CD14-positive monocyte (primary cell): ENCODE measurements at places on chromosomes 4 and X. TPM values are rescaled to one million over a fixed set of nuclear protein-coding genes. Genes with fewer than 3 reads are reported as not detected.

AGTR2 gene
- not detected for polyA plus RNA-seq

- no peak for DNase-seq
These were observed 15.8 kb downstream of the APLN start for GRCh38 chrX:129638917-129639316.

DNA sequence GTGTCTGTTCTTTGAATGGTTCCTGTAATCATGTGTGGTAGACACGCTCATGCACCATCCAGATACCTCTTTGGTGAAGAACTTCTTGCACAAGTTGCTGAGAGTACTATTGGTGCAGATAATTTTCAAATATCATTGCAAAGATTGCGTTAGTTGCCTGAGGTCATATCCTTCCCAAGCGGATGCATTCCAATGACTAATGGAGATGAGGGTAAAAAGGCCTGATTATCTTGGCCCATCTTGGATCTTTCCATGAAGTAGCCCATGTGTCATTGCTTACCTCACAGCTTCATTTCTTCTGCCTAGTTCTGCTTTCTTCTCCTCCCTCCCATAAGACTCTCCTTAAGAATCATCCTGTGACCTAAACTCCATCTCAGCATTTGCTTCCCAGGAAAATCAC, 384.9 kb upstream of the CNKSR2 start:
- no peak for DNase-seq

GRCh38 chrX:16957751-16958150, 11.3 kb downstream of the REPS2 start:
- DNase-seq: no peak

GRCh38 chr4:147830987-147831386, 99.1 kb downstream of the ARHGAP10 start:
- DNase-seq: no peak

DNA sequence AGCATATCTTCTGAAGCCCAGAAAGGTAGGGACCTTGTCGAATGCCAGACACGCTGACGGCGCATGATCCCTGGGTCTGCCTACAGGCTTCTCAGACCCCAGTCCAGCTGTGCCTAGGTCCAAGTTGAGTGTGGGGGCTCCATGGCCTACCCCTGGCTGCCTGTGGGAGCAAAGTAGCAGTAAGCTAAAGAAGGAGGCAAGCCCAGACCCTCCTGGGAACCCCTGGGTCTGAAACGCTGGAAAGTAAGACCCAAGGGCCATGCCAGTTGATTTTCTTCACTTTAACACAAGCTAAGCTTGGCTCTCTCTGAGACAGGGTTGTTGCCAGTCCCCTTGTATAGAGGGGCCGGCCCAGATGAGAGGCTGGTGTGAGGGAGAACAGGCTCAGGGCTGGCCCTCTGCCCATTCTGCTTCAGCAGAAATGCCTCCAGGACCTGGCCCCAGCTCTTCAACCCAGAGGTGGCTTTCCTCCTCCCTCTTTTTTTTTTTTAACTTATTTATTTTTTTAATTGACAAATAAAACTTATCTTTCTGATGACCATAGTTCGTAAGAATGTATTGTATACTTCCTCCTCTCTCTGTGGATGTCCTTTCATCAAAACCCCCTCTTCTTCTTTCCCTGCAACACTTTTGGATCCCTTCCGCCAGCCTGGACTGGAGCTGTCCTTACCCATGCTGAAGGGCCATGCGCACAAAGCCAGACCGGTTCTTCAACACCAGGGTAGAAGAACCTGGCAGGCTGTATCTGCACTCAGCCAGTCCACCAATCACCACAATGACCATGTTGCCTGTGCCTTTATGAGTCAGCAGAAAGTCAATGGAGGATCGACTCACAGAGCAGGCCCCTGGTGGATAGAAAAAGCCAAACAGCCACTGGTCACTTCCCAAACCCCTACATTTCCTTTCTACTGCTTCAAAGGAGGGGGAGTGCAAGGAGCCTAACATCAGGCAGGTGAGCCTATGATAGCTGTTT, 7.1 kb downstream of the AWAT2 start:
- DNase-seq: no peak

- peak; percentile 6 for DNase-seq
These were observed 797 bp downstream of the TXLNG start for GRCh38 chrX:16786791-16787735.

DNA sequence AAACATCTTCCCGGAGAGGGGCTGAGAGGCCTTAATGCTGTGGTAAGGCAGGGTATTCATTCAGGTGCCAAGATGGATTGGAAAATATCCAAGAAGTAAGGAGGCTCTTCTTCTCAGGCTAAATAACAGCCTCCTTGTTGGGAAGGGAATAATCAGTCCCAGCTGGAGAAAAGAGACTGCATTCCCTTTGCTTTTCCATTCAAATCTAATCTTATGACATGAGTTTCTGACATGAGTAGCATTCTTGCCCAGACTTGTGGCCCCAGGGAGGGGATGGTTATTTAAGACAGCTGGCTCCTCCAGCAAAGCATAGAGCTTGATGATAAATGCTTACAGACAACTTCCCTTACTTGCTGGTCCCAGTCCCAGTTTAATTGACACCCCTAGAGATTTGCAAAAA, 98.3 kb downstream of the DCLK2 start:
- DNase-seq: no peak

GRCh38 chr4:118352843-118353533, at the start of gene PRSS12:
Gene PRSS12, minus strand, starts transcription at chr4:118353003. Its CDS starts 283 bp downstream, at chr4:118352720.
- peak; percentile 44 for DNase-seq

DNA sequence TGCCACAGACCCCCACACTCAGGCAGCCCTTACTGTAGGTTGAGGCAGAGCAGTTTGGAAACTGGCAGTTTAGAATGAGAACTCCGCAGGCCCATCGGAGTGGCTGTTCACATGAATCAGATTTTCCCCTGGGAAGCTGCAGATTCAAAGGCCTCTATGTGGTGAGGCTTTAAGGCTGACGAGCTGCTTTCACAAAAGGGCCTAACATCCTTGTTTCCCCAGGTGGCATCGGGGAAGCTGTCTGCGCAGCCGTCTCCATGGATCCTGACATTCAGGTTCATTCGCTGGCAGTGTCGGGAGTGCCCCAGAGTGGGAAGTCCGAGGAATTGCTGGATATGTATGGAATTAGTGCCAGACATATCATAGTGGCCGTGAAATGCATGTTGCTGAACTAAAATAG, 33.7 kb downstream of the TKTL1 start:
- DNase-seq: no peak

DNA sequence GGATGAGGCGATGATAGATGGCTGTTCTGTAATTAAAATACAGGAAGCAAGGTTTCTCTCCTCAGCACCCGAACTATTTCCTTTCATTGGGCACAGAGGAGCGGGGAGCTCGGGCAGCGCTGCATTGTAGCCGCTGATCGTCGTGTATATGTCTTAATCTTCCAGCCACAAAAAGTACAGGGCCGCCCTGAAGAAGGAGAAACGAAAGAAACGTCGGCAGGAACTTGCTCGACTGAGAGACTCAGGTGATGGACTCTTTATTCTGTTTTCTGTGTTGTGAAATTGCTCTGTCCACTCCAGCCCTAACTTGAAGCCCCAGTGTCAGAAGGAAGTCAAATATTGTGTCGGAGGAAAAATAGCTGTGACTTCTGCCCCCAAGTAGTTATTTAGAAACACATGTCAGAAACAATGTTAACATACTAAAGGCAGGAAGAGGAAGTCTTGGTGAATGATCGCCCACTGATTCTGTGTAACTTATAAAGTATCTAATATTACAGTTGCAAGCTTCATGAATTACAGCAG, 546 bp downstream of the ZRSR2 start:
- peak; percentile 41 for DNase-seq

DNA sequence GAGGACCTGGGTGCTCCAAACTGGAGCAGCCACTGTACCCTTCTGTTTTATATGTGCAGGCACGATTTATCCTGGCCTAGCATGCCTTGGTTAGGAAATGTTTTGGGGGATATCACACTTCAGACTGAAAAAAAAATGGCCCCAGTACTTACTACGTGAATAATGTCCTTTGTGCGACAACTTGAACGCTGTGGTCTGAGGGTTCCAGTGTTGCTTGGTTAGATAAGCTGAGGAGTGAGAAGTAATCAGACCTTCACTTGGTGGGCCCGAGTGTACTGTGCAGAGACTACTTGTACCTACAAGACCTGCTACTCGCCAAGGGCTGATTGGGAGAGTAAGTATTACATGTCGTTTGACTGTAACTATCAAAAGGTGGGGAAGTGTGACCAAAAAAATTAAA, 678 bp downstream of the DNAAF6 start:
- DNase-seq: no peak

- no peak for DNase-seq
These were observed 246.8 kb upstream of the NWD2 start for GRCh38 chr4:36997727-36998126.

- no peak for DNase-seq
These were observed 314.5 kb downstream of the CAMK2D start for GRCh38 chr4:113447061-113447460.

DNA sequence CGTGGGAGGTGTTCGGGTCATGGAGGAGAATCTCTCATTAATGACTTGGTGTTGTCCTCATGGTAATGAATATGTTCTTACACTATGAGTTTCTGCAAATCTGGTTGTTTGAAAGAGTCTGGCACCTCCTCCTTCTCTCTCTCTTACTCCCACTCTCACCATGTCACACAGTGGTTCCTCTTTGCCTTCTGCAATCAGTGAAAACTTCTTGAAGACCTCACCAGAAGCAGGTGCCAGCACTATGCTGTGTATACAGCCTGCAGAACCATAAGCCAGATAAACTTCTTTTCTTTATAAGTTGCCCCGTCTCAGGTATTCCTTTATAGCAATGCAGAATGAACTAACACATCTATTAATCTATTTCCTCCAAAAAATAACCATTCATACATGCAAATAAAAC, 275.0 kb downstream of the ANTXR2 start:
- DNase-seq: no peak

ADH1C gene
- not detected in 2 replicates for polyA plus RNA-seq

AR gene
- not detected for polyA plus RNA-seq

GABRG1 gene
- not detected in 2 replicates for polyA plus RNA-seq

DNA sequence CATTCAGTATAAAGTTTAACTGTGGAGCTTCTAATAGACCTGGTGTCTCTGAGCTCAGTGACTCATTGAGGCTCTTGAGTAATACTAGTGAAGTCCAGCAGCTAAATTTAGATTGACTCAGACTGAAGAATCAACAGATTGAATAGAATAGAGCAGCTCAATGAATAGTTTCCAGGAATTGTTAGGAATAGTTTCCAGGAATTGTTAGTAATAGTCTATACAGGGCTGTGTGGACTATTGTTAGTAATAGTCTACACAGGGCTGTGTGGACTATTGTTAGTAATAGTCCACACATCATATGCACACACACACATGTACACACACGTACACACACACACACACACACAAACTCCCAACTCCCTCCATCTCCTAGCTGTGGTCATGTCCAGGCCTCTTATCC, 3.0 kb downstream of the GIMD1 start:
- peak; percentile 18 for DNase-seq
